ENCODE measurements at places on chromosomes 7 and 10. TPM values are rescaled to one million over a fixed set of nuclear protein-coding genes. Genes with fewer than 3 reads are reported as not detected.

KCNMA1 gene
- polyA plus RNA-seq, result 5.1 TPM

HOXA3 gene
- polyA plus RNA-seq, result 32.6 TPM

PDE1C gene
- polyA plus RNA-seq, result 5.6 TPM

EGFR gene
- polyA plus RNA-seq, result 54.5 TPM

AMZ1 gene
- polyA plus RNA-seq, result 0.80 TPM

TAC1 gene
- polyA plus RNA-seq, result not detected

GBX1 gene
- not detected for polyA plus RNA-seq

C10orf53 gene
- not detected for polyA plus RNA-seq

VSTM4 gene
- polyA plus RNA-seq, result 36.7 TPM

OPN1SW gene
- 2.3 TPM for polyA plus RNA-seq

CHN2 gene
- polyA plus RNA-seq, result 2.8 TPM

CRYGN gene
- polyA plus RNA-seq, result 0.55 TPM

FZD8 gene
- polyA plus RNA-seq, result 3.5 TPM

OR2A5 gene
- polyA plus RNA-seq, result 0.26 TPM

C7orf57 gene
- 2.5 TPM for polyA plus RNA-seq

MYO1G gene
- 1.4 TPM for polyA plus RNA-seq

SFRP4 gene
- 1.8 TPM for polyA plus RNA-seq

EGR2 gene
- polyA plus RNA-seq, result 4.7 TPM

CCNY gene
- 83.3 TPM for polyA plus RNA-seq

SPDYE6 gene
- 10.0 TPM for polyA plus RNA-seq

PLAC9 gene
- 52.2 TPM for polyA plus RNA-seq

ASB15 gene
- not detected for polyA plus RNA-seq

ENO4 gene
- polyA plus RNA-seq, result 4.3 TPM

SHLD2 gene
- 30.9 TPM for polyA plus RNA-seq

RASA4B gene
- 8.8 TPM for polyA plus RNA-seq

MCM10 gene
- polyA plus RNA-seq, result 9.3 TPM

RNF32 gene
- 5.7 TPM for polyA plus RNA-seq

ASAH2 gene
- 1.3 TPM for polyA plus RNA-seq

NYAP1 gene
- 2.6 TPM for polyA plus RNA-seq

NUTM2B gene
- 2.7 TPM for polyA plus RNA-seq

TEX36 gene
- not detected for polyA plus RNA-seq

CUL1 gene
- 58.9 TPM for polyA plus RNA-seq

EPDR1 gene
- polyA plus RNA-seq, result 21.1 TPM

LBX1 gene
- polyA plus RNA-seq, result 0.47 TPM

KCND2 gene
- polyA plus RNA-seq, result 0.58 TPM

RGR gene
- polyA plus RNA-seq, result 0.26 TPM

MMP21 gene
- polyA plus RNA-seq, result 1.0 TPM

WNT8B gene
- polyA plus RNA-seq, result 0.11 TPM

LRRD1 gene
- polyA plus RNA-seq, result 0.64 TPM

HOXA1 gene
- polyA plus RNA-seq, result 1.9 TPM

CPXM2 gene
- 2.8 TPM for polyA plus RNA-seq

FRMD4A gene
- polyA plus RNA-seq, result 62.8 TPM

EEPD1 gene
- 21.3 TPM for polyA plus RNA-seq

FGL2 gene
- polyA plus RNA-seq, result 7.5 TPM

SLC26A3 gene
- polyA plus RNA-seq, result not detected

CCDC136 gene
- polyA plus RNA-seq, result 74.3 TPM

MYL7 gene
- polyA plus RNA-seq, result 0.82 TPM

CNTNAP2 gene
- 35.4 TPM for polyA plus RNA-seq

CALN1 gene
- polyA plus RNA-seq, result 0.27 TPM

GPNMB gene
- polyA plus RNA-seq, result 2.9 TPM

PTF1A gene
- not detected for polyA plus RNA-seq

GIMAP7 gene
- polyA plus RNA-seq, result 49.8 TPM

OR2F2 gene
- polyA plus RNA-seq, result not detected

CYP26A1 gene
- 0.14 TPM for polyA plus RNA-seq

UPP1 gene
- polyA plus RNA-seq, result 13.4 TPM

PAOX gene
- polyA plus RNA-seq, result 5.1 TPM

MYL10 gene
- polyA plus RNA-seq, result 0.23 TPM
